ENCODE measurements at places on chromosomes 4 and X.
A peak's percentile ranks its signal among the peaks of the same experiment; 100 is the strongest.

DNA sequence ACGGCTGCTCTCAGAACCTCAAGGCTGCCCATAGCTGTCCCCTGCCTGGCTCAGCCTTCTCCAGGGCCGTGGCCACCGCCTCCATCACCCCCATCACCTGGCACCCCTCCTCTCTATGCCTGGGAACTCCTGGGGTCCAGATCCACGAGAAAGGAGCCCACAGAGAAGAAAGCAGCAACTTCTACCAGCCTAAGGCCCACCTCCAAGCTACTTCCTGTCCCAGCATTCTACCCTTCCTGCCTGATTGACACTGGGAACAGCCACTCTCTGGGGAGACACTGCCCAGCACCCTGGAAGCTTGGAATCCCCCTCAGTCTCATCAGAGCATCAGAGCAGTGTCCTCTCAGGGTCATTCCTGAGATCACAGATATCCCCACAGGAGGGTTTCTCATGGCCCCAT, 36.9 kb upstream of the PROM1 start:
- no peak for DNase-seq

DNA sequence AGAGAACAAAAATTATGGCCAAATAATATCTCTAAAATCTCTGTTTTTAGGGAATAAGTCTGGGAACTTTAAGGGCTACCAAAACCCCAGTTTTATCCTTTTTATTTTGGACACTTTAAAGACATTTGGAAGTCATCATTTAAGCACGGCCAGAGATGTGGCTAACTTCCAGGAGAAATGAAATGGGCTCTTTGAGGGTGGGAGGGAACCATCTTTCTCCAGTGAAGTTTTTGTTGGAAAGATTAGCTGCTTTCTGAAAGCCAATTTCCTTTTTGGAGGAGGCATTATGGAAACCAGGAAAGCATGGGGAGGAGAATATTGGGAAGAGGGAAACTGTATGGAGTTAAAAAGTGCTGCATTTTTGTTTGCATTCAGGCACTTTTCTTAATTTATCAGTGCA, 4.8 kb downstream of the VSIG1 start:
- DNase-seq = no peak

- peak; percentile 28 for DNase-seq
Observed at GRCh38 chr4:85968945-85969819, 390.7 kb downstream of the MAPK10 start.

GRCh38 chrX:76183289-76184049, 10.6 kb downstream of the PBDC1 start:
- DNase-seq = no peak

GRCh38 chr4:181416966-181417365, 826.2 kb upstream of the TENM3 start:
- DNase-seq = no peak

GRCh38 chr4:54909961-54910360, 215.4 kb downstream of the KDR start:
- no peak for DNase-seq

DNA sequence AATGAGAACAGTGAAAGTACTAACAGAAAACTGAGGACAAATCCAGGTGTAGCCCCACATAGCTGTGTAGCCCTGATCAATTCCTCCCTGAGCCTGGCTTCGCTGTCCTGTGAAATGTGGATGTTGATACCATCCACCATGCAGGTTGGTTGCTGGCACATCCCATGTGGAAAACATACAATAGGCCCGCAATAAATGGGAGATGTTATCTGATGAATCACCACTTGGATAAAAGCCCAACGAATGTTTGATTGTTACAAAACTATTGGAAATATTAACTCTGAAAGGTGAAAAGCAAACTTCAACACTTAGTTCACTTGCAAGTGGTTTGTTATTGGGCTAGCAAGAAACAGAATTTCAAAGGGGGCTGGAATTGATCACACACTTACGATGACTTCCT, 186.3 kb upstream of the FTHL17 start:
- no peak for DNase-seq

DNA sequence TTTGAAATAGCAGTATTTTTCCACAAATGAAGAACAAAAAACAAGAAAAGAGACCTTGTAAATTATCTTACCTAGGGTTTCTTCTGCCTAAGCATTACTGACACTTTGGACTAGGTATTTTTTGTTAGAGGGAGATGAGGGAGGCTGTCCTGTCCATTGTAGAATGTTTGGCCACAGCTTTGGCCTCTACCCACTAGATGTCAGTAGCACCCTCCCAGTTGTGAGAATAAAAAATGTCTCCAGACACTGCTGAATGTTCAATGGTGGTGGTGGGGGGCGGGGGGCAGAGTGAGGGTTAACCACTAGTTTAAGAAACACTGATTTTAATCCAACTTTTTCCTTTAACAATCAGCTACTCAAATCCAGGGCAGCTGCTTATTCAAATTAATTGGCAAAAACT, 25.8 kb downstream of the OTUD4 start:
- DNase-seq = no peak

- no peak for DNase-seq
Observed at GRCh38 chr4:80154545-80154933, 42.8 kb upstream of the PRDM8 start.

- DNase-seq = no peak
Observed at GRCh38 chr4:23878912-23879732, 10.7 kb downstream of the PPARGC1A start.

DNA sequence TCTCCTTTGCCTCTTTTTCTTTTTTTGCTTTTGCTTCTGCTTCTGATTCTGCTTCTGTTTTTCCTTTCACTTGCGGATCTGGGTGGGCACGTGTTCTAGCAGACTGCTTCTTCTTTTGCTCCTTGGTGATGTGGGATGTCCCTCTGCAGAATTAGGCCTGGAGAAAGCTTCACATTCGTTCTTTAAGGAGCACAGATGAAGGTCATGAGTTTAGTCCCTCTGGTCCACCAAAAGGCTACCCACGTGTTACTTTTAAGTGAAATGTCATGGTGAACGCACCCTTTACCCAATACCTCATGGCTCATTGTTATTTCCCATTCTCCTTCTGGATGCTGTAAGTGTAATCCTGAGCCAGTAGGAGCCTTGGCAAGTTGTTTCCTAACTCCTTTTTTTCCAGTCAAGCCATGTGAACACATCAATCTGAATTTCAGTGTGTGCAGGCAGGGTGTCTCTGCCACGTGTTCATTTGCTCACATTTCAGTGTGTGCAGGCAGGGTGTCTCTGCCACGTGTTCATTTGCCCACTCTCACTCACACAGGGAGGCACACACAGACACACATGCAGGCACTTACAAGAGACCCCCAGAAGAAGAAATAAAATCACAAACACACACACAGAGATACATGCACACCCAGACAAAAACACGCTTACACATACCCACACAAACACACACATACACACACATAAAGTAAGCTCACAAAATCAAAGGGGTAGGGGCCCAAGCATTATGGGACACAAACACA, 36.9 kb downstream of the NBDY start:
- no peak for DNase-seq

GRCh38 chrX:123859409-123859845, 426 bp upstream of the XIAP start:
- peak; percentile 87 for DNase-seq

- DNase-seq = no peak
Observed at GRCh38 chr4:128862608-128863311, 53.3 kb downstream of the JADE1 start.

DNA sequence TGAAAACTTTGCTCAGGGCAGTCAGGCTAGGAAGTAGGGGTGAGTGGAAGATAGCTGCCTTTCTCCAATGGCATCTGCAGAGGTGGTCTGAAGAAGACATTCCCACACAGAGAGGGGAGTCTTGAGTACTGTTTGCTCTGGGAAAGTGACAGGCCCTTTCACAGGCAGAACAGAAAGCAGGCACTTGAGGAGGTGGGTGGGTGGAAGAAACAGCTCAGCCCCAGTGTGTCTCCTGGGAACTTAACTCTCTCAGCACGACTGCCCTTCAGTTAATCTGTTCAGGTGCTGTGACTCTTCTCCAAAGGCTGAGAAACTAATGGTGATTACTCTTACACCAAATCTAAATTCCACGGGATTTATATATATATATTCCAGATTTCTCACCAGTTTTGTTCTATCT, 28.3 kb downstream of the ENOPH1 start:
- DNase-seq = no peak

DNA sequence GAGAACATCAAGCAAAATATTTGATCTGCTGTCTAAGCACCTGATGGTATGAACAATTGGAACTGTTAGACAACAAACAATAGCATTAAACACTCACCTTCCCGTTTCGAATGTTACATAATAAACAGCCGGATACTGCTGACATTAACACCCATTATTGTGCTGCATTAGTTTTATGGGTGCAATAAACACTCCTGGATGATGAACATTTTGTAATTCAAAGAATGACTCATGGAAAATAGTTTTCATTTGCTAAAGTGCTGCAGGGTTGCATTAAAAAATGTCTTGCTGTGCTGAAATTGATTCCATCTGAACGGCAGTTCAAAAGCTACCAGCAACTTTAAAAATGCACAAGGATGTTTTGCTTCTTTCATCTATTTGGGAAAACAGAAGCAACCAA, 100.8 kb upstream of the SORBS2 start:
- peak; percentile 74 for DNase-seq

DNA sequence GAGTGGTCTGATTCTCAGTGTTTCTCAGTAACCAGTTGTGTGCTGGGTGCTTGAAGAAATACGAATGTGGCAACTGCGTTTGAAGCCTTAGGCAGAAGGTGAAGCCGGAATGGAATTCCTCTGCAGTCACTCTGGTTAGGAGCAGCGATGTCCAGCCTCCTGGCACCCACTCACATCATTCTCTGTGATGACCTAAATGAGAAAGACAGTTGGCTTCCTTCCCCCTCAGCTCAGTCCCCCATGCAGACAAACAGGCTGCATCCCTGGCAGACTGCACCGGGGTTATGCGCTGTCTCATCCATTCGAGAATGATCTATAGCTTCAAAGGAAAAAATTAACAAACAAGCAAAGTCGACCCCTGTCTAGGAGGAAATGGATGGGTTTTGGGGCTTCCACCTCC, 170.1 kb upstream of the SCML1 start:
- no peak for DNase-seq

GRCh38 chrX:148917441-148917840, 417.0 kb downstream of the AFF2 start:
- no peak for DNase-seq

DNA sequence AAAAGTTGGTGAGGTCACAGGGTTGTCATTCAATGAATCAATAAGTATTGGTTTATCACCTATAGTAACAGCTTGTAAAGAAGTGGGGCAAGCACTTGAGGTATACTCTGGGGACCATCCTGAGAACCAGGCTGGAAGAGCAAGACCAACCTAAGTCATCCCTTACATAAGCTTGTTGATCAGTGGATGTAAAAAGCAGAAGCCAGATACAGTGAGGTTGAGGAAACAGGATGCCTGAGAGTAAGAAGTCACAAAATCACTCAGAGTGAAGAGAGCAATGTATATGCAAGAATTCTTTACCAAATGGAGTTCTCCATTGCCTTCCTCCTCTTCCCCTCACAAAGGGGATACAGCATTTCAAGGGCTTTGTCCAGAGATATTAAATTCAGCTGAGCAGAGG, 76.3 kb upstream of the PACRGL start:
- DNase-seq = no peak

- DNase-seq = no peak
Observed at GRCh38 chrX:14963447-14964236, 90.4 kb downstream of the MOSPD2 start.

GRCh38 chrX:144586756-144587155, 660.5 kb upstream of the SPANXN1 start:
- no peak for DNase-seq

DNA sequence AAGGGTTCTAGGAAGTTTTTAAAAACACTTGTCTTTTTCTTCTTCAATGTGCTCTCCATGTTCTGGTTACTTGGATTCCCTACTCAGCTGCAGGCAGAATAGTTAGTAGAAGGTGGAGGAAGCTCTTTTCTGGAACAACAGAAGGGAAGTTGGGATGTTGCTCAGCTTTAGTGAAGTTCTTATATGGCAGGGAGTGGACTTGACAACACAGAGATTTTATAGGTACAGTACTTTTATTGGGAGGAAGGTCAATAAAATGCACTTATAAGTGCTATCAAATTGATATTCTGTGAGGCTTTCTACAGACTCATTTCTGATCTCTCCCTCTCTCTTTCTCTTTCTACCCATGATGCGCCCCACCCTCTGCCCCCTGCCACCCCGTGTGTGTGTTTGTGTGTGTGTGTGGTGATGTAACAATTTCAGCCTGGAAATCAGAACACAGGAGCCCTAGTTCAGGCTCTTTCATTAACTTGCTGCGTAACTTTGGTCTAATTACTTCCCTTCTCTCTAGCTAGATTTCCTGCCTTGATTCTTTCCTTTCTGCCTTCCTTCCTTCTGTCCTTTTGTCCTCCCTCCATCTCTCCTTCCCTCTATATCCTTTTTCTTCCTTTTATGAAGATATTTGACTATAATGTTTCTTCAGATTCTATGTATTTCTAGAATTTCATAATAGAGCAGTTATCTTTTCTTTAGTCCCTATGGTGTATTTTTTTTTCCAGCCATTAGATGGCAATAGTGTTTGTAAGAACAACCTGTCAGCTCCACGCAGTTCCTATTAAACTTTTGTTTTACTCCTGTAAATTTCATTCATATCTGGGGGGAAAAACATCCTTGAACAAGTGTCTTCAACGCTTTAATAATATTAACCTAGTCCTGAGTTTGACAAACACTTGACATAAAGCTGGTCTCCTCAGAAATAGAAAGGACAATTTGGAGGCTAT, 37.1 kb downstream of the HEPH start:
- DNase-seq = no peak

DNA sequence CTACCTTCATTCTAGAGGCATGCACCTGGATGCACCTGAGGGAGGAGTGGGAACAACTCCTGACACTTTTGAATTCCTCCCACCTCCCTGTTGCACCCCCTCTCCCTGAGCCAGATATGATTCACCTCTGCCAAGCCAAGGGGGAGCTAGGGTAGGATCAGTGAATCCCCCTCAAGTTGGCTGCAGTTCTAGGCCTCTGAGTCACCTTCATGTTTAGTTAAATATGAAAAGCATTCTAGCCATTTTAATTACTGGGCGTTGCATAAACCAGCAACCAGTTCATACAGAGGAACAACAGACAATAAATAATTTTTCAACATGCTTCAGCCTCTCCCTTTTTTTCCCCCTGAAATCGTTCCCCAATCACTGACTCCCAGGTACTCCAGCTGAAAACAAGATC, 1440.2 kb downstream of the ADGRL3 start:
- DNase-seq = no peak

DNA sequence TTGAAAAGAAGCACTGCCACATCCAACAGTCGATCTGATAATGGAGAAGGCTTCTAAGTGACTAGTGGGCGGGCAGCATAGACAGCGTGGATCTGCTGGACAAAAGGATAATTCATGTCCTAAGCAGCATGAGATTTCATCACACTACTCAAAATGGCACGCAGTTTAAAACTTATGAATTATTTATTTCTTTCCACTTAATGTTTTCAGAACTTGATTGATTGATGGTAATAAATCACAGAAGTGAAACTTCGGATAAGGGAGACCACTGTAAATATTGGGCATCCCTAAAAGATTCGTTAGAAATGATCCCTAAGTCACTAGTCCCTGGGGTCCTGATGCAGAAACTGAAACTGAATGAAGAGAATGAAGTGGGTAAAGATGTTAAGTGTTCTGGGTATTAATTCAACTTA, 93.0 kb upstream of the ANK2 start:
- DNase-seq = no peak

GRCh38 chrX:106952538-106952937, 32.3 kb downstream of the CLDN2 start:
- no peak for DNase-seq

GRCh38 chr4:42523066-42523718, 125.9 kb downstream of the SHISA3 start:
- no peak for DNase-seq

- no peak for DNase-seq
Observed at GRCh38 chrX:153885208-153885787, 675 bp downstream of the L1CAM start.
